Stimulated activated CD4-positive, alpha-beta T cell treated with anti-CD3 and anti-CD28 coated beads, Interleukin-4, amount 100 ng/mL, for 48 hours (primary cell): ENCODE measurements at places on chromosomes 3 and 15.

GRCh38 chr3:62835554-62836236 is 39.5 kb downstream of the CADPS start:
- DNase-seq, result no peak

DNA sequence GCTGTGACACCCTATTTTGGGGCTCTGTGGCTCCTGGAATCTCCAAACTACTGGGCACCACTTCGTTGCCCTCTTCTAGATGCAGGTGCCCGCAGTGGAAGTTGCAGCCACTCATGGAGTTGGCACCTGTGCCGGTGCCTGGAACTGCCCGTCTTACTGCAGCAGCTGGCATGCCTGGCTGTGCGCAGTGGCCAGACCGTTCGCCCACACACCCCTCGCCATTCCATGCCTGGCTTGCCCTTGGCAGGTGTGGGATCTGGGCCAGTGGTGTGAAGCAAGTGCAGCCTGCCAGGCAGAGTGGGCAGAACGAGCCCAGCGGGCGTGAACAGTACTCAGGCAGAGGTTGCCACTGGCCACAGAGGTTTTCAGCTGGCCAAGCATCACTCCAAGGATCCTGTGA is 1286.7 kb downstream of the ROBO1 start:
- no peak for DNase-seq

DNA sequence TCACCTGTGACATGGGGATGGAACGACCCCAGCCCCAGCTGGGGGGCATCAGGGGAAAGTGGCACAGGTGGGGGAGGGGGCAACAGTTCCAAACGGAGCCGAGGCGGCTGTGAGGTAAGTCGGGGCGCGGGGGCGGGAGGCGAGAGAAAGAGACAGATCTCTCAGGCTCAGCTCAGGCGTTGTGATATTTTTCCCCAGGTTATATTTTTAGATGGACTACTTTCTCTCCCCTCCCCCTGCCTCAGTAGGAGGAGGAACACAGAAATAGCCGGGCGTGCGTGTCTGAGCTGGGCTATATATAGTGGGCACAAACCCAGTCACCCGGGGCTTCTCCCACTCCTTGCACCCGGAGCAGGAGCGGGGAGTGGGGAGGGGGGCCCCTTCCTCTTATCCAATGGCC is 91.0 kb upstream of the LINGO1 start:
- no peak for DNase-seq

- no peak for DNase-seq
Measured at GRCh38 chr15:68578980-68579935, at the start of gene CORO2B. CORO2B (plus strand) TSS chr15:68578993; CDS start chr15:68579263, 270 bp downstream.

GRCh38 chr3:9970020-9970652 is 16.5 kb downstream of the EMC3 start:
- no peak for DNase-seq

DNA sequence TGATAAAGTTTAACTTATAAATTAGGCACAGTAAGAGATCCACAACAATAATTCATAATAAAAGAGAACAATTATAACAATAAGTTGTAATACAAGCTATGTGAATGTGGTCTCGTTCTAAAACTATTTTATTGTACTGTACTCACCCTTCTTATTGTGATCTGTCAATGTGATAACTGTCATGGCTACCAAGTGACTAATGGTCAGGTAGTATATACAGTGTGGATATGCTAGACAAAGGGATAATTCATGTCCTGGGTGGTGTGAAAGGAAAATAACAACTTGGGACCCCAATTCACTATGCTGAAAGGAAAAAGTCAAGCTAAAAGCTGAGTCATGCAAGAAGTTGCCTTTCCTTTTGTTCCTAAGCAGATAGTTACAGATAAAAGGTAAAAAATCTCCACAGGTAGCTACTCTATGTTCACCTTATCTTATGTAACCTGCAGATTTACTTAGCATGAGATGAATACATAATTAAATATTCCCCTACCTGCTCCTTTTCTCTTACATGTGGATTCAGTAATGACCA is 10.7 kb upstream of the CYP8B1 start:
- DNase-seq, result no peak

DNA sequence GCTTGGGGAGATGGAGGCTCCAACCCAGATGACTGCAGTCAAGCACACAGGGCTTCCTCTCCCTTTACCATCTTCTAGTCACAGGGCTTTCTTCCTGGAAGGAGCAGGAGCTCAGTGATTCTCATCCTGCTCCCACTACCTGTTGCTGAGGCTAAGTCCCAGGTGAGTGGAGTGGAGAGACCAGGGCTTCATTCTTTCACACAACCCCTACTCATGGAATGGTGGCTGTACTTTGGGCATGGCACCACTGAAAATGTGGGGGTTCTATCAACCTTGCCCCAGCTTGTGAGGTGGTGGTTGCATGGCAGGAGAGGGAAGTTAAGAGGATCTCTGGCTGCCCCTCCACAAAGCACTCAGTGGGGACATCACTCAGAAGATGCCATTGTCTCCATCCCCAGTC is 36.8 kb upstream of the RAD18 start:
- DNase-seq, result no peak
